SW 1271 (cell line): ENCODE measurements at places on chromosomes 16 and 17.

DNA sequence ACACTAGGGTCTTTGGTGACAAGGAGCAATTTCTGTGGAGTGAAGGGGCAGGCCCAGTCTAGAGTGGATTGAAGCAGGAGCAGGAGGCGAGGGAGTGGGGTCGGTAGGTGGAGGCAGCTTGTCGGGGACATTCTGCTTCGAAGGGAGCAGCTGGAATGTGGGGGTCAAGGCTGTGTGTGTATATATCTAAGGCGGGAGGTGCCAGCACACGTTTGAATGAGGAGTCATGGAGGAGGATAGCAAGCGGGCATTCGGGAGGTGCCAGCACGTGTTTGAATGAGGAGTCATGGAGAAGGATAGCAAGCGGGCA, 17.7 kb downstream of the NT5M start:
- DNase-seq = no peak

DNA sequence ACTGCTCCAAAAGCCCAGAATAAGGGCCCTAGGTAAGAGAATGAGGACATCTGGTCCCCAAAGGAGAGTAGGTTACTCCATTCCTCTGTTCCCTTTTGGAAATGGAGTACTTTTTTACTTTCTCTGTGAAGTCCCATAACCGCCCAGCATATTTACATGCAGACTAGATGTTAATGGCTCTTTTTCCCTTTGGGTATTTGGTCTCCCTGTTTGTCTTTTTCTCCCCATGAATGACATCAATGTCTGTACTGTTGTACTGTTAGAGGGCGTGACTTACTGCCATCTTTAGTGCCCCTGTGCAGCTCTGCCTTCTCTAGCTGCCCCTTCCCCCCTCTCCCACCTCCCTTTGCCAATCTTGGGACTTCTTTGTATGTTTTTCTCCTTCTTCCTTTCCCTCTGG, 19.0 kb downstream of the GPR179 start:
- DNase-seq = no peak

GRCh38 chr17:39177256-39177655, 11.3 kb upstream of the ARL5C start:
- DNase-seq = no peak

DNA sequence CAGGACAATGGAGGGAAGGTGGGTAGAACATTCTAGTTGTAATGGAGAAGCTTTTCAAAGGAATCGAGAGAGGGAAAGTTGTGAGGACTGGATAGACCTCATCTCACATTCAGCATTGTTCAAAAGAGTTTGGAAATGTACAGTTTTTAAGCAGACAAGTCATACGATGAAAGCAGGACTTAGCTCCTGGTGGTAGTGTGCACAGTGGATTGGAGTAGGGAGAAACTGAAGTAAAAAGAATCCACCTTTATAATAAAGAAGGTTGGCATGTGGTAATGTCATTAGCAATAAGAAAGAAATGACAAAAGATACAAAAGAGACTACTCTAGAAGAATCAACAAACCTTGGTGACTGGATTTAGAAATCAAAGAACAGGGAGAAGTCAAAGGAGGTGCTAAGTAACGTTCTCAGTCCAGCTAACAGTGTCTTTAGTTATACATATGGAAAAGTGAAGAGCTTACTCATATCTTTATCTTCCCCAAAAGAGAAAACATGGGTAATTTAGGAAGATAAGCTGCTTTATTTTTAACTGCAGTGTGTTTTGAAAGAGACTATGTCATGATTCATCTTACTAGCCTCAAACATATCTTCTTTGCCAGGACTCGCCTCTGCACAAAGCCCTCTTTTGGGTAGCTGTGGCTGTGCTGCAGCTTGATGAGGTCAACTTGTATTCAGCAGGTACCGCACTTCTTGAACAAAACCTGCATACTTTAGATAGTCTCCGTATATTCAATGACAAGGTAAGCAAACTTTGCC, 18.7 kb upstream of the EVI2A start:
- no peak for DNase-seq

GRCh38 chr16:71912534-71913275, 17.4 kb downstream of the IST1 start:
- no peak for DNase-seq

DNA sequence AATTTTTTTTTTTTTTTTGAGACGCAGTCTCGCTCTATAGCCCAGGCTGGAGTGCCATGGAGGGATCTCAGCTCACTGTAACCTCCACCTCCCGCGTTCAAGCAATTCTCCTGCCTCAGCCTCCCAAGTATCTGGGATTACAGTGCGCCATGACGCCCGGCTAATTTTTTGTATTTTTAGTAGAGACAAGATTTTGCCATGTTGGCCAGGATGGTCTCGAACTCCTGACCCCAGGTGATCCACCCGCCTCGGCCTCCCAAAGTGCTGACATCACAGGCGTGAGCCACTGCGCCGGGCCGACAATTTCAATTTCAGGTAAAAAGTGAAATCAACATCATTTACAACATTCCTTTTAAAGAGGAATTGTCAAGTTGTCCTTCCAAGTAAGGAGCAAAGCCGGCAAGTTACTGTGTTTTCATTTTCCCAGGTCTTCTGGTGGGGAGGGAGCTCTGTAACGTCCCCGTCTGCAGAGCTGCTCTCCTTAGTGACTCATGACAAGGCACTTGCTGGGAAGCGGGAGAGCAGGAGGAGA, 873 bp downstream of the NPLOC4 start:
- peak; percentile 28 for DNase-seq
